ENCODE measurements at places on chromosomes 7 and 10.

DNA sequence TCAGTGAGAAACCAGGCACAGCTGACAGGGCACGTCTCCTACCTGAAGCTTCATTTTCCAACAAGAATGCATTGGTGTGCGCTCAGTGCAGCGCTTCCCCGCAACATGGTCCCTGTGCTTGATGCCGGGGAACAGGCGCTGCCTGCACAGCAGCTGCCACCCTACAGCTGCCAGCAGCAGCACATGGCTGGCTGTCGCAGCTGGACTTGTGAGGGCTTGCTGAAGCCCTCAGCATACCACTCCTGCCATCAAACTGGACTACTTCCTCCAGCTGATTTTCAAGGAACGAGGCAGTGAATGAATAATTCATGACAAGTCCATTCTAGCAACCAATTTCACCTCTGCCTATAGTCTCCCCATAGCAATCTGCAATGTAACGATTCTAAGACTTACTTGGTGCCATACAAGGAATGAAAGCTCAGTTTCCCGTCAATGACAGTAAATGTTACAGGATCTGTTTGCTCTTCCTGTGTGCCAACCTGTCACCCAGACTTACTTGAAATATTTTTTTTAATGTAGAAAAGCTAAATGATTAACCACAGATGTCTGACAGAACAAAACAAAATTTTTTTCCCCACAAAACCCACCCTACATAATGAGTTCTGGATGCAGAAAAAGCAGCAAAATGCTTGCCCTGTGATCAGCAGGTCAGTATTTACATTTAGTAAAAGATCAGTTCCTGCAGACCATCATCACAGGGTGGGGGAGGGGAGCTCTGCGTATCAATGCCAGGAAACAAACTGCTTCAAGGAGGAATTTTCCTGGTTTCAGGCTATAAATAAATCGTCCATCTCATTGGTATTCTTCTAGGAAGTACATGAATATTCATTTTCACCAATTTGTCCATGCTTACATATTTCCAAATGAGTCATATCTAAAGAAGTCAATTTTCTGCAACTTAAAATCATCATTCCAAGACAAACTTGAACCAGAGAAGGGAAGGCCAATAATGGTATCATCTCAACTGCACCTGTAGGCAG lies 140.6 kb downstream of the ALOX5 start:
- no peak for DNase-seq

- DNase-seq, result no peak
Observed at GRCh38 chr10:119651514-119652360, 557 bp downstream of the BAG3 start.

GRCh38 chr7:84336303-84336702 lies 141.7 kb upstream of the SEMA3A start:
- DNase-seq, result no peak

GRCh38 chr7:26216049-26216448 lies 14.5 kb downstream of the CBX3 start:
- DNase-seq, result no peak

DNA sequence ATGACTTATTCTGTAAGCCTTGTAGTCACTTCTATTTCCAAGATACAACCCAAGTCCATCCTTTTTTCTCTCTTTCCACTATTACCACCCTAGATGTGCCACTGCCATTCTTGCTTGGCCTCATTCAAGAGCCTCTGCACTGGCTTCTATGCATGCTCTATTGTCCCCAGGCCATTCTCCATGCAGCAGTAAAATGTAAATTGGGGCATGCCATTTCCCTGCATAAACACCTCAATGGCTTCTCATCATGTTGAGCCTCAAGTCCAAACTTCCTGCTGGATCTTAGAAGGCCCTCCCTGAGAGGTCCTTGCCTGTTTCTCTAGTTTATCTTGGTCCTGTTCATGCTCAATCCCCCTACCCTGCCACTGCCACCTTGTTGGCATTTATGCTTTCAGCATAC lies 23.2 kb upstream of the WDFY4 start:
- DNase-seq, result no peak

- DNase-seq, result no peak
Observed at GRCh38 chr10:4763513-4763912, 62.5 kb upstream of the AKR1E2 start.

DNA sequence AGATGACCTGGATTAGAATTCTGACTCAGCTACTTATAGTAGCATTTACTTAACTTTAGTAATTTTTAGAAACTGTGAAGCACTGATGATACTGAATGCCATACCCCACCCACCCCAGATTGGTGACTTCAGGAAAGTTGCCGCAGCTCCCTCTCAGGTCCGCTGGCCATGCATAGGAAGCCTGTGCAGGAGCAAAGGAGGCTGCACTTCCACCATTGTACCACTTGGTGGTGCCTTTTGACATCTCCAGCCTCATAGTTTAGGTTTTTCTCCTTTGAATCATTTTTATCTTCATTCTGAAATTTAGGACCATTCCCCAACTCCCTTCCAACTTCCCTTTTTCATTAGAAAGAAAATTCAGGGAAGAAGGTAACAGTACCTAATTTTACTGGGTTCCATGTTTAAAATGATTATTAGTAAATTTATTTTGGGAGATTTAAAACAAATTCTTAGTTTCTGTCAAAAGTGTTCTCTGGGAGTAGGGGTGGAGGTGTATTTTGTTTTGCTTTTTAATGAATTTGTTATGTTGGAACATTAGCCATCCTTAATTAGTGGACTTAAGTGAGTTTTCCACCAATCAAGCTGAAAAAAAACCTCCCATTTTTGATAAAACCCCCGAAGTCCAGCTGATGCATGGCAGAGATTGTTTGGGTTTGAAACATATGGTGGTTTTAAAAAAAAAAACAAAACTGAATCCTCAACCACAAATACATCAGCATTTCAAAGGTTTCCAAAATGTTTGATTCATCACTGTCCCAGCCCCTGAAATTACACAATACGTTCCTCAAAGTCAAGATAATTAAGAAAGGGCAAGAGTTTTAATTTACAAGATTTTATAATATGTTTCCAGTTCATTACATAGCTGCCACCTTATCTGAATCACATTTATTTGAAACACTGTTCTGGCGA lies 109.6 kb downstream of the WNT2 start:
- DNase-seq, result no peak
